Fibroblast of skin of left quadriceps (primary cell): ENCODE measurements at places on chromosomes 13 and 19.
A peak's percentile ranks its signal among the peaks of the same experiment; 100 is the strongest.

DNA sequence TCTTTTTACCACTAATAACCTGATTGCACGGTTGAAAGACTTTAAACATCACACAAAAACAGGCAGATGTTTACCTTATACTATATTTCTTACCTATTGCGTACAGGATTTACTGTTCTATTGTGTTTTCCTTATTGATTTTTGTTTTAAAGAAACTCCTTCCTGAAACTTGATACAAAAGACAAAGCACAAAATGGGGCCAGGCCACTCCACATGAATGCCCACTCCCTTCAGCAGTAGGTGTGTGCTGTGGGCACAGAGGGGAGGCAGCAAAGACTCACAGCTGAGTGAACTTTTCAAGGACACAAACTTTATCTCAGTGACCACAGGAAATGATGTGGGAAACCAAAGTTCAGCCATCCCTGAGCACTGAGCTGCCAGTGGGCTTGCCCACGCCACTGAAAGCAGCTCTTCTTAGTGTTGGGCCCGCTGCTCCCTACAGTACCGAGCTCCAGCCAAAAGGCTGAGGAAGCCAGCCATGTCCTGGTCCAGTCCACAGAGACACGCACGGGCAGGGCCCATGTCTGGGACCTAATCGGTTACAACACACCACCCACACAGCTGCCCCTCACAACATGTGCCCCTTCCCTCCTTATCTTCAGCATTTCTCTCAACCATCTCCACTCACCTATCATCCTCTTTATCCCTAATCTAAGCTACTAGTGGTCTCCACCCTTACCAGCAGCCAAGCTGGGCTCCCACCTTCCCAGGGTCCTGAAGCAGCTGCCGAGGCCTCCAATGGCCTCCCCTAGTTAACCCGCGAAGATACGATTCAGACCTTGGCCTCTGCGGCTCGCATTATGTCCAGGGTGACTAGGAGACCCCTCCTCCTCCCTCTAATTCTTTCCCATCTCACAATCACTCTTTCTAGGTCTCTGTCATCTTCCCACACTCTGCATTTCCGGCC lies 39.5 kb downstream of the ATP7B start:
- no peak for DNase-seq

DNA sequence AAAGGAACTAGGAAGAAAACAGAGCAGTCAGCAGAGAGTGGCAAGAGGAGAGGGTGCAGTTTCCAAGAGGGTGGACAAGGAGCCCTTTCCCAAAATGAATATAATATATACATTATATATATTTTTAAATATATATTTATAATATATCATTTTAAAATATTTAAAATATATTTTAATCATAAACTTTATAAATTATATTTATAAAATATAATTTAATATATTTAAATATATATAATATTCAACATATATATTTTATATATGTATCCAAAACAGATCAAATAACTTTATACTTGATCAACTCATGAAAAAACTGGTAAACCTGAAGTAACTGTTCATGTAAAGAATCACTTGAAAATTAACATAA lies 328.6 kb downstream of the MYO16 start:
- no peak for DNase-seq

GRCh38 chr19:47813304-47813994 lies 8.3 kb upstream of the CRX start:
- DNase-seq, result no peak

- no peak for DNase-seq
Observed at GRCh38 chr13:39542361-39542760, 60.6 kb downstream of the LHFPL6 start.

GRCh38 chr13:30697996-30698401 lies 37.3 kb upstream of the ALOX5AP start:
- DNase-seq, result peak; percentile 61

GRCh38 chr19:34259367-34260095 lies 5.2 kb downstream of the GARRE1 start:
- DNase-seq, result no peak

DNA sequence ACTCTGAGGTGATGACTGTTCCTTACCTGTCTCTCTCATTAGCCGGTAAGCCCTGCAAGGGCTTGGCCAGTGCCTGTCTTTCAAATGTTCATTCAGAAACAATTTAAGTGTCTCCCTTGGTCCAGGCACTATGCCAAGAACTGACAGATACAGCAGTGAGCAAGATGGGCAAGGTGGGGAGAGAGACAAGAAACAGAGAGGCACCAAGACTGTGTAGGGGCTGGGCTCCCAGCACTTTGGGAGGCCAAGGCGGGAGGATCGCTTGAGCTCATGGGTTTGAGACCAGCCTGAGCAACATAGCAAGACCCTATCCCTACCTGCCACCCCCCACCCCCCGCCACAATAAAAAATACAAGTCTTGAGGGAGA lies 1.3 kb upstream of the CCNE1 start:
- no peak for DNase-seq

GRCh38 chr19:19145281-19145680 lies 7.0 kb upstream of the TMEM161A start:
- no peak for DNase-seq

- no peak for DNase-seq
Observed at GRCh38 chr19:56071151-56071550, 49.9 kb downstream of the ZNF787 start.

- DNase-seq, result no peak
Observed at GRCh38 chr13:89737051-89737450, 1610.4 kb upstream of the MIR17HG start.

- DNase-seq, result no peak
Observed at GRCh38 chr19:48676887-48677286, 4.1 kb upstream of the NTN5 start.

- peak; percentile 16 for DNase-seq
Observed at GRCh38 chr19:14536926-14537692, 7.7 kb downstream of the TECR start.

- no peak for DNase-seq
Observed at GRCh38 chr13:95122063-95122462, 179.2 kb downstream of the ABCC4 start.

DNA sequence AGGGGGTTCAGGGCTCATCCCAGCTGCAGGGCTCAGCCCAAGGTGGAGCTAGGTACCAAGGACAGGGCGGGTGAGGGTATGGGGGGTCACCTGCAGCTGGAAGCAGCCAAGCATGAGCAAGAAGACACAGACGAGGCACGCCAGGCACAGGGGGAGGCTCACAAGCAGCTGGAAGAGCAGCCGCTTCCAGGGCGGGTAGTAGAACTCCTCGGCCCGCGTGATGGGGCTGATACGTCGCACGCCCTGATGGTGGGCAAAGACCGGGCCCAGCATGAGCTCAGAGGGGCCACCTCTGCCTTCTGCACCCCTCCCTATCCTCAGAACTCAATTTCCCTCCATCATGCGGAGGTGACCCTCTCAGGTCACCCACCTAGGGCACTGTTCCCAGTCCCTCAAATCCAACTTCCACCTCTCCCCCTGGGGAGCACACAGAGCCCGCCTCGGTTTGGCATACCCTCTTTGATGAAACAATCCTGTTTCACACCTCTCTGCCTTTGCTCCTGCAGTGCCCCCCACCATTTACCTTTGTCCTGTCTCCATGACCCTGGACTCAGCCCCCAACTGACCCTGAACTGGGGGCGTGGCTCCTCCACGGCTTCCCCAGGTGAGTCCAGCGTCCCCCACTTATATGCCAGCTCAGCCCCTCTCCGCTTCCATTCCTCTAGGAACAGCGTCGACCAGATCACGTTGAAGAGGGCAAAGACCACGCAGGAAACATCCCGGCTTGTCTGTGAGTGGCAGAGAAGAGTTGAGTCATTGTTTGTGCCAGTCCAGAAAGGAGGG lies 4.2 kb downstream of the ANO8 start:
- DNase-seq, result no peak

DNA sequence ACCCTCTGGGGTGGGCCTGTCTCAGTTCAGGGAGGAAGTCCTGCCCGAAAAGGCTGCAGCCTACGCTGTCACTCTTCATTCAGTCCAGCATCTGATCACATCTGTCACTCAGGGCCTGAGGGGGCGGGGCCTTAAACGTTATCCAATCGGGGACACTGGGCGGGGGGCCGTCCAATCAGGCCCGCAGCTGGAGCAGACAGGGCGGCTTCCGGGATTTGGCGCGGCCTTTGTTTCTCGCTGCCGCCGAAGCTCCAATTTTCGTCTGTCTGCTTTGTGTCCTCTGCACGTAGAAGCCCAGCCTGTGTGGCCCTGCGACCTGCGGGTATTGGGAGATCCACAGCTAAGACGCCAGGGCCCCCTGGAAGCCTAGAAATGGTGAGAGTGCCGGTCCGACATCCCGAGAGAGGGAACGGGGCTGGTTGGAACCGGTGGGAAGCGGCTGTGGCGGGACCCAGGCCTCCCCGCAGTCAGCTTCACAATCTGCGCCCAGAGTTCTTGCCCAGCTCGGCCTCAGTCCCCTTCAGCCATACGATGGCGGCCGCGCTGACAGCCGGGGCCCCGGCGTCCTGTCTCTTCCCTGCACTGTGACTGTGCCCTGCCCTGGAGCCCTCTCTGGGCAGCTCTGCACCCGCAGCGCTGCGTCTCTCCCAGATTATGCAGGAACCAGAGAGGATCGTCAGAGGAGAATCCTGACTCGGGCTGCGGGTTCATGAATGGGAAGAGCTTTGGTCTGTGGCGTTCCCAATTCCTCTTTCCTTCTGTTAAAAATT lies at the start of gene ZNF730:
ZNF730 (plus strand) TSS at position 224 of the 770 bp plus-strand sequence; CDS start at position 373, 149 bp downstream.
- DNase-seq, result peak; percentile 33

- no peak for DNase-seq
Observed at GRCh38 chr19:43707158-43707712, 8.6 kb upstream of the IRGC start.

GRCh38 chr19:11208561-11209471 lies 11.5 kb upstream of the KANK2 start:
- DNase-seq, result no peak

DNA sequence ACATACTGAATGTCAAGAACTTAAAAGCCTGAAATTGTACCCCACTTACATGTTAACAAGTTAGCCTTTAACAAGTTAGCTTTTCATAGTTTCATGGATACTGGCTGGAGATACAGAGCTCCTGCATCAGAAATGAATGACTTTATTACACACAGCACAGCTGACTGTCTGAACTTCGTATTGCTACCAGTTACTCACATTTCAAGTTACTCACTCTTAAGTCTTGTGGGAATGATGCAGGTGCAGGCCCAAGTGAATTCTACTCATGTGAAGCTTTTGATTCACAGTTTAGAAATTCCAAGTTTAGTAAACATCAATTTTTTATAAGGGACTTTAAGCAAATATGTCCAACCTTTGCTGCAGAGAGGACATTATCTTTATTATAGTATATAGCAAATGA lies 762.2 kb upstream of the PRR20A start:
- no peak for DNase-seq

DNA sequence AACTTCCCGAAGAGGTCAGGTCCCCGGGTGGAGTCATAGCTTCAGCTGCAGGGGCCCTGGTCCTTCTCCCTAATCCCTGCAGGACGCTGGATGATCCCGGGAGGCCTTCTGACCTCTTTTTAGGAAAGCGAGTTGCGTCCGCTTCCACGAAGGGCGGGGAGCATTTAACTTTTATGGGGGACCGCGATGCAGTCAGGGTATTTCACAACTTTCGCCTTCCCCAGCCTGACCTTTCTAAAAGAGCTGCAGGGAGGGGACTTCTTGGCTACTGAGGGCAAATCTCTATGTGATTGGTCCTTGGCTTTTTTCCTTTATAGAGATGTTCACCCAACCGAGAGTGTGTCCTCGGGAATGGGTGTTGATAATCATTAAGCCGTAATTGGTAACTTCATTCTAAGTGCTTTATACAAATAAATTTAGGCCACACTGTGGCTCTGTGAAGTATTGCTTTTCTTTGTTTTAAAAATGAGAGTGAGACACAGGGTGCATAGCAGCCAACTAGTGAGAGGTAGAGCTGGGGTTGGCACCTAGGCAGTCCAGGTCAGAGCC lies 778 bp downstream of the ZNF230 start:
- no peak for DNase-seq

GRCh38 chr19:17095141-17095919 lies 19.8 kb downstream of the MYO9B start:
- DNase-seq, result no peak

- no peak for DNase-seq
Observed at GRCh38 chr13:28299916-28300315, 161.6 kb downstream of the PAN3 start.

DNA sequence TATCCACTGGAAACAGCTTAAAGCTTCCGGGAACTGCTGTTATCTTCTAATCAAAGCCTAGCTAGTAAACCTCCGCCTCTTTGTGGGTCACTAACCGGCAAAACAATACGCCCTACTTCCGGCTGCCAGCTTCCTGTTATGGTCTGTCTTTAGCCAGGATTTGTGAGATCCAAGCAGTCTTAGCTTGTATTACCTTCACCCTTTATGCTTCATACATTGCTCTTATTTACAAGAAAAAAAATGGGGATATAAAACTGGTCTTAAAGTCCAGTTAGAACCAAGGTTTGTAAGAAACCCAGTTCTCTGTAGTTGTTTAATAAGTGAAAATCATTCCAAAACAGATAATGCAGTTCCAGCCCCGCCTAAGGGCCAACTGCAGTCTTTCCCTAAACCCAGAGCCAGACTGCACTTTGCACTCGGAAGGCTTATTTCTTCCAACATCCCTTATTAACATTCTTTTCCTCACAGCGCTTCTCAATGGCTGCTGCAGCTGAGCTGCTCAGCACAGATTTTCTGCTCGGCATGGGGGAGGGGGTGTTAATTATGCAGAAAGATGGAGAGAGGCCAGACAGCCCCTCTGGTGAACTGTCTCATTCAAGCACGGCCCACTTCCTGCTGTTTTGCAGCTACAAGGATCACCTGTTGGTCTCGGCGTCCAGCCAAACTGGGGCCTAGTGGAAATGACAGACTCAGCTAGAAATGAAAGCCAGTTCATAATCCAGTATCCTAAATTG lies 368.4 kb downstream of the KLF12 start:
- peak; percentile 56 for DNase-seq

DNA sequence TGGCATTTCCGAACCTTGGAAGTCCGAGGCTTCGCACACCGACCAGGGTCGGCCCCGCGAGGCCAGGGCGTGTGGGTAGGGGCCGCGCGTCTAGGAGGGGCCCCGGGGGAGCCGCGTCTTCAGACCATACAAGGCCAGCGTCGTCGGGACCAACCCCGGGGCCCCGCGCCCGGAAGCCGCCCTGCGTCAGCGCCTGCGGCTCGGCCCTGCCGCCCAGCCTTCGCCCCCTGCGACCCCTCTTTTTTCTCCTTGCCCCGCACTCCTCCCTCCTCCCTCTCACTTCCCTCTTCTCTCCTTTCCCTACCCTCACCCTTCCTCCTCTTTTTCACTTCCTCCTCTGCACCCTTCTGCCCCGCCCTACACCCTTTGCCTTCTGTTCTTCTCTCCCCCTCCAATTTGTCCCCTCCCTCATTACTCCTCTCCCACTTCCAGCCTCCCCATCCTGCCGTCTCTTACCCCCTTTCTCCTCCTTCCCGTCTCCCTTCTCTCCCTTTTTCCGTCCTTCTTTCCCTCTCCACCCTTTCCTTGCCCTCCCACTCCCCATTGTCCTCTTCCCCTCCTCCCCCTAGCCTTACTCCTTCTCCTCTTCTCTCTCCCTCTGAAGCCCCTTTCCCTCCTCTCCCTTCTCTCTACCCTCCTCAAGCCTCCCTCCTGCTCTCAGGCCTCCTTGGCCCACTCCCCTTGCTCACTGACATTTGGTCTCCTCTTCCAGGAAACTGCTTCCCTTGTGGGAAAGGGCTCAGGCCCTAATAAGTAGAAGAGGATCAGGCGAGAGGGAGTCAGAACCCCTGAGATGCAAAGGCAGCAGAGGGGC lies 2.2 kb upstream of the PLEKHG2 start:
- no peak for DNase-seq

- DNase-seq, result no peak
Observed at GRCh38 chr19:31952693-31953092, 392.7 kb upstream of the ZNF507 start.

- no peak for DNase-seq
Observed at GRCh38 chr19:16096280-16096855, 15.3 kb upstream of the RAB8A start.
